ENCODE measurements at places on chromosomes 1 and 21.

DNA sequence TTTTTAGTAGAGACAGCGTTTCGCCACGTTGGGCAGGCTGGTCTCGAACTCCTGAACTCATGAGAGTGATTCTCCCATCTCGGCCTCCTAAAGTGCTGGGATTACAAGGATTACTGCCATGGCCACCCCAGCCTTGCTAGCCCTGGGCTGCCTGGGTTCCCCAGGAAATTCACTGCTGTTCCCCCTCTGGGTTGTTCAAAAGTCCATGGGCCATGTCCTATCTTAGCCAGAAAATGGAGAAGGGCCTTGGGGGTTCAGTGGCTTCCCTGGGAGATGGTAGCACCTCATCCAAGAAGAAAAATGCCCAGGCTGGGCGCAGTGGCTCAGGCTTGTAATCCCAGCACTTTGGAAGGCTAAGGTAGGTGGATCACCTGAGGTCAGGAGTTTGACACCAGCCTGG is 20.9 kb downstream of the SLC26A9 start:
- no peak for DNase-seq

- no peak for DNase-seq
These were observed 121.7 kb downstream of the DHRS3 start for GRCh38 chr1:12496154-12496961.

GRCh38 chr21:38188037-38188436 is 68.8 kb upstream of the KCNJ15 start:
- no peak for DNase-seq

- DNase-seq: no peak
These were observed 23.5 kb upstream of the LRRC47 start for GRCh38 chr1:3819771-3820200.

GRCh38 chr1:116902027-116902426 is 7.7 kb upstream of the PTGFRN start:
- DNase-seq: no peak

DNA sequence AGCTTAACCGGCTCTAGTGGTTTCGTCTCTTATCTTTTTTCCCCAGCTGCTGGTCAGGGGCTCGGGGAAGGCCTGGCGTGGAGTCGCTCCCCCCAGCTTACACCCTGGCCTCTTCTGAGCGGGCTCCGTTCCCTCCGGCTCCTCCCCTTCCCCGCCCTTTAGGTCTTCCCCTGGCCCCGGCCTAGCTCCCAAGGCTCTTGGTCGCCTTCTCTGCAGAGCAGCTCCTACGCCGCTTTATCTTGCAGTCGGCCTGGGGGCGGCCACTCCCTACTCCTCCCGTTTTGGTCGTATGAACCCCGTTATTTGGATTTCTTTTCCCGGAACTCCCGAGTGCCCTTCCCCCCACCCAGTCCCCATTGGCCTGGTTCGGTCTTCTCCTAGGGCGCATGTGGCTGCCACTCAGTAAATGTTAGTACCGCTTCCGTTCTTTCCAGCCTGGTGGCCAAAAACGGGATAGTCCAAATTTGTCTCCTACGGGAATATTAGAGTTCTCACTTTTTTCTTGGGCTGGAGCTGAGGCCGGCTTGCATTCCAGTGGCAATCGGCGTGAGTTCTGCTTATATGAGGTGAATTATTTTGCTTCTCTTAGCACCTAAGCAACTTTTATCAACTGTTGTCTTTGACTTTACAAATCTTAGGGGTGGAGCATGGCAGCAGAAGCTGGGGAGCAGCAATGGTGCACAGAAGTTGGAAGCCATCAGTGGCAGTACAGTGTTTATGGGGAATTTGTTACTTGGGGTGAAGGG is 467 bp downstream of the THRAP3 start:
- peak; percentile 64 for DNase-seq

DNA sequence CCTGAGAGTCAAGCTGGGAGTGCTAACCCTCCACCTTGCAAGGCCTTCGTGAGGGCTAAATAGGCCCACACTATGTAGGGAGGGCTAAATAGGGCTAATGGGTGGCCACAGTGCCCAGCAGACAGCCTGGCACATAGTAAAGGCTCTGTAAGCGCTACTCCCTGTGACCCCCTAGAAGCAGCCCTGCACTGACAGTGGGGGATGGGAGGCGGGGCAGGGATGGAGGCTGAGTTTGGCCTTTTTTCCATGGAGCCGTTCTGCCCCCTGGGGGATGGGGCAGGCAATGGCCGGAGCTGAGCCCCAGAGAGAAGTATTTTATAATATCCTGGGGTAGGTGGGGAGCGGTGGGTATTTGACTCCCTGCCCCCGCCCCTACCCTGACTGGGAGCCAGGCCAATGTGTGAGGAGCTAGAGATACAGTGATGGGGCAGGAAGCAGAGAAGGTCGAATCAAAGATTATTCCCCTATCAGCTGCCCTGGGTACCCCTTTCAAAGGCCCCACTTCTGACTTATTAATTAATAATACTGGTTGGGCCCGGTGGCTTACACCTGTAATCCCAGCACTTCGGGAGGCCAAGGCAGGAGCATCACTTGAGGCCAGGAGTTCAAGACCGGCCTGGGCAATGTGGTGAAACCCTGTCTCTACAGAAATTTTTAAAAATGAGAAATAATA is 42.3 kb downstream of the LACTBL1 start:
- peak; percentile 45 for DNase-seq

DNA sequence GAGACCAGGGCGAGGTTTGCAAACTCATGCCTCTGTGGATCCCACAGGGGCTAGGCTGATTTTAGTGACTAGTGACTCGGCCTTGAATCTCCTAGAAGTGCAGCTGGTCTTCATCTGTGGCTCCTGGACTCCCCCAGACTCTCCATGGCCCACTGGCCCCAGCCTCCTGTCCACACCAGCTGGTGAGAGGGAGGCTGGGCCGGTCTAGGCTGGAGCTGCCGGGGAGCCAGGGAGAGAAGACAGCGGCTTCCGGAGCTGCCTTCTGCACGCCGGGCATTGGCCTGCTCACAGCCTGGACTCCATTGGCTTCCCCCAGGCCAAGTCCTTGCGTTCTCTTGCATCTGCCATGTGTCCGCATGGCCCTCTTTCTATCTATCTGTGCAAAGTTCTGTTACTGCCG is 52.1 kb upstream of the COL6A1 start:
- DNase-seq: no peak

- DNase-seq: no peak
These were observed 247.5 kb downstream of the LMX1A start for GRCh38 chr1:165109013-165109412.
